Activated naive CD4-positive, alpha-beta T cell treated with anti-CD3 and anti-CD28 coated beads, Interleukin-2, amount 50 U/mL, for 72 hours (primary cell): ENCODE measurements at places on chromosomes 1 and 21. TPM values are rescaled to one million over a fixed set of nuclear protein-coding genes. Genes with fewer than 3 reads are reported as not detected.

LCE1D gene
- total RNA-seq = not detected

PLPPR4 gene
- total RNA-seq = not detected

SLC44A3 gene
- not detected for total RNA-seq

F3 gene
- 0.18 TPM for total RNA-seq

- DNase-seq = no peak
Measured at GRCh38 chr1:212634252-212634651, 25.7 kb downstream of the ATF3 start.

DNA sequence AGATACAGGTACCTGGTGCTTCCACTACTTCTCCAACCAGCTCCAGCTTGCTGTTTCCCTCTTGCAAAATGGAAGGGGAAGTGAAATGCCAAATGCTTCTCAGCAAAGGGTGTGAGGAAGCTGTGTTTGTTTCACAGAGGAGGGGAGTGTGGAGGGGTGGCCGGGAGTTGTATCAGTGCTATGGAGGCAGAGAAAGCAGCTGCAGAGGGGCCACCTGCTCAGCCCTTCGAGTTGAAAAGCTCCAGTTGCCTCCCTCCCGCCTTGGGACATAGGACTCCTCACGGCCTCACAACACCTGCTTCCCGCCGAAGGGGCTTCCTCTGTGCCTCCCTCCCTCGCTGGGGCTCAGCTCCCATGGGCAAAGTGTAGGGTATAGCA, 12.1 kb upstream of the LINGO4 start:
- no peak for DNase-seq

DNA sequence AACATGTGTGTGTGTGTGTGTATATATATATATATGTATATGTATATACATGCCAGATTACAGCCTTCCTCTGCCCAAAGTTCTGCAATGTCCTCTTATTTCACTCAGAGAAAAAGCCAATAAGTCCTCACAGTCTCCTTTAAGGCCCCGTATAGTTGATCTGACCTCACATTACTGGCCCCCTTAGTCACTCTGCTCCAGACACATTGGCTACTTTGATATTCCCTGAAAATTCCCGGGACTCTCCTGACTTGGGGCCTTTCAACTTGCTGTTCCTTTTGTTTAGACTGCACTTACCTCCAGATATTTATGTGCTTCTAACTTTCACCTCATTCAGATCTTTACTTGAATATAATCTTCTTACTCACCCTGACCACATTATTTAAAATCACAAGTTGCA, 4.2 kb upstream of the BSDC1 start:
- no peak for DNase-seq

DNA sequence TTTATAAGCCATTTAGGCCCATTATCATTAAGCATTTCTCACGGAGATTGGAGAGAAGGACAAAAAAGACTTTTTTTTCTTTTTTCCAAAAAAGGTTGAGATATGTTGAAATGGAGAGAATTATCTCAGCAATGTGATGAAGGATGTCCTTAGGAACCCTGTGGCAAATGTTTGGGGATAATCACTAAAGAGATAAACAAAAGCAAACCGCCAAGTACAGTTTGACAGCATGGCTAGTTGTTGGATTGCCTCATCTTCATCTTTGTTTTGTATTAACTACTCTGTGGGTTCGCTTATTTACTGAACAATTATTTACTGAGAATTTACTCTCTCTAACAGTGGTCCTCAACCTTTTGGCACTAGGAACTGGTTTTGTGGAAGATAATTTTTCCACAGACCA, 97.4 kb upstream of the HP1BP3 start:
- DNase-seq = no peak

DNA sequence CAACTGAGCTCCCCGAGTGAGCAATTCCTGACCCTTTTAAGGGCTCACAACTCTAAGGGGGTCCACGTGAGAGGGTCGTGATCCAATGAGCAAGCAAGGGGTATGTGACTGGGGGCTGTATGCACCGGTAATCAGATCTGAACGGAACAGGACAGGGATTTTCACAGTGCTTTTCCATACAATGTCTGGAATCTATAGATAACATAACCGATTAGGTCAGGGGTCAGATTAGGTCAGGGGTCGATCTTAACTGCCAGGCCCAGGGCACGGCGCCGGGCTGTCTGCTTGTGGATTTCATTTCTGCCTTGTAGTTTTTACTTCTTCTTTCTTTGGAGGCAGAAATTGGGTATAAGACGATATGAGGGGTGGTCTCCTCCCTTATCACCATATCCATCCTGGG, 30.7 kb upstream of the OPRD1 start:
- DNase-seq = no peak

DNA sequence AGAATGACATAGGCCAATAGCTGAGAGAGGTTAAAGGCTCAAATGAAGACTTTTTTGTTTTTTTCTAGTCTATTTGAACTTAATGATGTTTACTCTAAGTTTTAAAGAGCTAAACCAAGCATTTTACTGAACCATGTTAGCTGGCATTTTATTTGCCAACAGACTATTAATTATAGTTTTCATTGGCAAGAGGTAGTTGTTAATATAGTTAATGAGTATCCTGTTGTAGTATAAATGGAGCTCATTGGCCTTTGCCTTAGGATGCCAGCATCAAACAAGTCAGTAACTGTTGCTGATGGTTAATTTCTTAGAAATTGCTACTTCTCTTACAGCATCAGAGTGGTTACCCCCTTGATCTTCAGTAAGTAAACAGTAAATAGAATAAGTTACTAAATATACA, 339.0 kb upstream of the B3GALT2 start:
- no peak for DNase-seq

DNA sequence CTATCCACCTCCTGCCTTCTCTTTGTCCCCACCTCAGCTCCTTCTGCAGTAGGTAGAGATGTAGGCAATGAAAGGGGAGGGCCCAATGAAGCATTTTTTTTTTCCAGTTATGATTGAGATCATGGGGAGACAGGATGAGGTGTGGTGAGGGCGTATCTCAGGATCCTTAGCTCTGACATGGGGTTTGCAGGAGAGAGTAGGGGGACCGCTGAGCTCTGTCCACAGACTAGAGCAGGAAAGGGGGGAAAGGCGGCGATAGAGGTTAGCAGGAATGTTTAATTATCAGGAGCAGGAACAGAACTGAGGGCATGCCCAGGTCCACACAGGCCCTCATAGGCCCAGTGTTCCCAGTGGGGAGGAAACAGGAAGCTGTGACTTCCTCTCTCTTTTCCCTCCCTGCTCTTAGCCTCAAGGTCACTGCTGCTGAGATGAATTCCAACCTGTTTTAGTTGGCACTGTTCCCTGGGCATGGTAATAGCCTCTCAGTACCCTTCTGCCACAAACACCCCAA, 901 bp upstream of the RXFP4 start:
- DNase-seq = no peak
